Mesothelial cell of epicardium (in vitro differentiated cells): ENCODE measurements at places on chromosomes 16 and 17.

- no peak for DNase-seq
Observed at GRCh38 chr17:7553356-7553755, 4.5 kb downstream of the TNFSF12 start.

DNA sequence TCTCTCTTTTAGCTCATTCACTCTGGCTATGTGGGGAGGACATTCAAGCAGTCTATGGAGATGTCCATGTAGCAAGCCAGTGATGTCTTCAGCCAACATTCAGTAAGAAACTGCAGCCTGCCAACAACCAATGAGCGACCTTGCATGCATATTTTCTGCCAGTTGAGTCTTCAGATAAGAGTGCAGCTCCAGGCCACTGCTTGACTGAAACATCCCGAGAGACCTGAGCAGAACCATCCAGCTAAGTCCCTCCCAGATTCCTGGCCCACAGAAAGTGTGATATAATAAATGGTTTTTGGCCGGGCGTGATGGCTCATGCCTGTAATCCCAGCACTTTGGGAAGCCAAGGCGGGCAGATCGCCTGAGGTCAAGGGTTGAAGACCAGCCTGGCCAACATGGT, 10.5 kb upstream of the C17orf58 start:
- DNase-seq = no peak

DNA sequence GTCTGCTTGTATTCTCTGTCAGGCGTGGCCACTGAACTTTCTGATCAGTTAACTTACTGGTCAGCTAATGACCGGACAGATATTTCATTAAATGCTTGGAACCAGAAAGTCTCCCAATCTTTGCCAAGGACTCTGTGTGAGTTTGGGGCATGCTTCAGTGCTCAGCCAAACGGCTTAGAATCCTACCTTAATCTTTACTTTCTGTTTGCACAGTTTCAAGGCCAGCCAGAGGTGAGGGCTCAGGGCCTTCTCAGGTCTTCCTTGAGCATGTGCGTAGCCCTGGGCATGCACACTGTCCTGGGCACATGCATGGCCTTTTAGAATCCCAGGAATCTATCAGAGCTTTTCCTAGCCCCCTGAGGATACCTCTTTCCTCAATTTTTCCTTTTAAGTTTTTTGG, 230.1 kb downstream of the RAB11FIP4 start:
- no peak for DNase-seq

- no peak for DNase-seq
Observed at GRCh38 chr17:35312790-35313711, 60.4 kb downstream of the SLFN11 start.

- no peak for DNase-seq
Observed at GRCh38 chr16:11253009-11253994, 2.7 kb downstream of the SOCS1 start.

DNA sequence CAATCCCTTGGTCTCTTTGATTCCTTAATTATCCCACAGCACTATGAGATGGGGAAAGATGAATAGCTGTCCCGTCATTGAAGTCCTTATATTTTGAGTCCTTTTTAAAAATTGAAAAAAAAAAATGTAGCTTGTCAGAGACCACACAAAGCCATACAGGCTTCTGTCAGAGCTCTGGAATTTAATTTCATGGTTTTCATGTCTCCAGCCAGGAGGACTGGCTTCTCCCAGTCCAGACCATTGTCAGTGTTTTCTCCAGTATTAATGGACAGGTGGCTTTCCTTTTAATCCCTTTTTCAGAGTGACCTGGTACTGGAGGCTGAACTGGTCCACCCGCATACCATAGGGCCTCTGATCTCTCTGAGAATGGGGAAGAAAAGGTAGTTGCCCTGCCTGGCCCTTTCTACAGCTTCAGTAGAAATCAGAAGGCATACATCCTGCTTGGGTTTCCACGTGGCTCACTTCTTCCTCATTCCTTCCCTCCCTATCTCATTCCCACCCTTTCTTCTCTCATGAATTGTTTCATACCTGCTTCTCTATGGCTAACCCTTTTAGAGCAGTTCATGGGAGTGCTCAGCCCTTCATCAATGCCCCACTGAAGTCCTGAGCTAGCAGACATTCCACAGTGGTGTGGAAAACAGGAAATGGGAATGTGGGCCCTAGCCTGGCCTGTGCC, 29.1 kb downstream of the TRIM16 start:
- DNase-seq = no peak

- DNase-seq = no peak
Observed at GRCh38 chr17:13337864-13338371, 263.8 kb downstream of the HS3ST3A1 start.

DNA sequence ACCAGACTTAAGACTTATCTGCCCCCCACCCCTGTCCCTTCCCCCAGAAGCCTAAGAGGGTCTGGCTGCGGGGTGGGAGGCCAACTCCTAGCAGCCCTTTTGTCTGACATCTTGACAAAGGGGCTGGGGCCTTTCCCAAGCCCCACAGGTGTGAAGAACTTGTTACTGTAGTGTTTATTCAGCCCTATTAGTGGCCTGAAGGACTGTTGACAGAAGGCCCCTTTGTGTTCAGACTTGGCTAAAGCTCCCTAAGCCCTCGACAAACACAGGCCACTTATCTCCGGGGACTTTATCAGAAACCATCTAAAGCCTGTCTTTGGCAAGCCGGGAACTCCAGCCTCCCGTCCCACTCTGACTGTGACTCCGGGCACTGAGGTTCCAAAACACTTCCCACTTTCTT, 129.8 kb downstream of the NTN1 start:
- DNase-seq = no peak

DNA sequence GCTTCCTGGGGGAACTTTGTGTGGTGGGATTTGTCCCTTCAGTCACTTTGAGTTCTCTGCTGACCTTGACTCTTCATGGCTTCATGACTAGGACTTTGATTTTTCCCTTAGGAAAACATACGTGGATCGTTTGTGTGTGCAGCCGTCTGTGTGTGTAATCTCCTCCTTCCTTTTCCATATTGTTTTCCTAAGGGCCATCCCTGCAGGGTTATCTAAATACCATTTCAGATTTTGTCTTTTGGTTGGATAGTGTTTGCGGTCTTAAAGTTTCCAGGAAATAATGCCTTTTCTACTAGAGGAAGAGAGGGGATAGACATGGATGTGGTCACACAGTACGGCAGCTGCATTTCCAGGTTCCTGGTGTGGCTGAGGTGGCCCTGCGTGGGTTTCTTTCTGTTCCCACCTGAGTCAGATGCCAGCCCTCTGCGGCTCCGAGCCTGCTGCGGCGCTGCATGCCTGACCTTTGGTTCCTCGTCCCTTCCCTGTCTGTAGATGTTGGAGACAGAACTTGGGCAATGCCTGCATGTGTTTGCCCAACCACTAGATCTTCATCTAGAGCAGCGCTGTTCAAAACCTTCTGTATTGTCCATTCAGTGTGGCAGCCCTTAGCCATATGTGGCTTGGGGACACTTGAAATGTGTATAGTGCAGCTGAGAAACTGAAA, 72.0 kb upstream of the LGALS9 start:
- DNase-seq = no peak

- DNase-seq = no peak
Observed at GRCh38 chr17:40130352-40131042, 8.7 kb downstream of the MSL1 start.

GRCh38 chr16:53055541-53056391, 975 bp downstream of the CHD9 start:
- no peak for DNase-seq

- DNase-seq = no peak
Observed at GRCh38 chr16:86444261-86444660, 66.1 kb upstream of the FOXF1 start.

GRCh38 chr17:79630821-79631639, 20.2 kb upstream of the RBFOX3 start:
- DNase-seq = peak; percentile 26

DNA sequence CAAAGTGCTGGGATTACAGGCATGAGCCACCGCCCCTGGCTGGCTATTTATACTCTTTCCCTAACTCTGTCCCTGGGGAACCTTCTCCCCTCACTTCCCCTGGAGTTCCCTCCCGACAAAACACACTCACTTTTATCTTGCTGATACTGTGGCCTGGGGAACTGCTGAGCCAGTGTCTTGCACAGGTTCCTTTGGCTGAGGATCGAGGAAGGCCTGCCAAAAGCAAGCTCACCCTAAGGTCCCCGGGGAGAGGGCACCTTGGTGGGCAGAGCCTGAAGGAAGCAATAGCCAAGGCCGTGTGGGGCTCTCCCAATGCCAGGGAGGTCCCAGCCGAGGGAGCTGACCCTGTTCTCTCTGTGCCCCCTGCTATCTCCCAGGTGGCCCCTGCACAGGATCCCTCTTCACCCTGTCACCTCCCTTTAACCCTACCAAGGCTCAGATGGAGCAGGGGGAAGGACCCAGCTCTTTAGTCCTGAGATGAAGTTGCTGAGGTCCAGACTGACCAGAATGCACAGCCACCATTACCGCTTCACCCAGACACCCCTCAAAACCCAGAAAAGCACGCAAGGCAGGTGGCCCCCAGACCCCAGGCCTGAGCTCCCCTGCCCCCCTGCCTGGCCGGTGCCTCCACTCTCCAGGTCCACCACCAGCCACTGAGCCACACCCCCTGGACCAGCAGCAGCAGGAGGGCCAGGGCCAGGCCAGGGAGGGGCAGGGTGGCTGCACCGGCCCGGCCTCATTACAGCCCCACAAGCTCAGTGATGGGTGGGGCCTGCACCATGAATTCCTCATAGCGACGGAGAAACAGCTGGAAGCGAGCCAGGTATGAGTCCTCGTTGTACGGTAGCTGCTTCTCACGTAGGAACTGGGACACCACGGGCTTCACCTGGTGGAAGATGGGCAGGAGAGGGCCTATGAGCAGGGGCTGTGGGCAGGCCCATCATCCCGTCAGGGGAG, 5.1 kb upstream of the FDXR start:
- no peak for DNase-seq

GRCh38 chr17:37220607-37220953, 155.2 kb upstream of the C17orf78 start:
- DNase-seq = no peak

DNA sequence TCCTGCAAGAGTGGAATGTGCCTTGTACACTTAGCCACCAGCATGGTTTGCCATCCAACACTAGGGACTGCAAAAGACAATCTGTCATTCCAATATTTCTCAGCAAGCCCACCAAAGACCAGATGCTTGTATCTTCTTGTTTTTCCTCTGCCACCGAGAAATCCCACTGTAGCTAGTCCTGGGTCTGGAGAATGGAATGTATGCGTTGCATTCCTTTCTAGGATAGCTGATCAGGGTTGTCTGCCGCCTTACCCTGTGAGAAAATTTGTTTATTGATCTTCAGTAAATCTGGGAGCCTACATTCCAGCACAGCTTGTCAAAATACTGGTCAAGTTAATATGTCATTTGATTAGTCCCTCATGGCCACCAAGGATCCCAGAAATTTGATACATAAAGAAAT, 28.1 kb upstream of the ADAMTS18 start:
- DNase-seq = no peak

- DNase-seq = no peak
Observed at GRCh38 chr16:80663078-80663477, 122.3 kb downstream of the DYNLRB2 start.

DNA sequence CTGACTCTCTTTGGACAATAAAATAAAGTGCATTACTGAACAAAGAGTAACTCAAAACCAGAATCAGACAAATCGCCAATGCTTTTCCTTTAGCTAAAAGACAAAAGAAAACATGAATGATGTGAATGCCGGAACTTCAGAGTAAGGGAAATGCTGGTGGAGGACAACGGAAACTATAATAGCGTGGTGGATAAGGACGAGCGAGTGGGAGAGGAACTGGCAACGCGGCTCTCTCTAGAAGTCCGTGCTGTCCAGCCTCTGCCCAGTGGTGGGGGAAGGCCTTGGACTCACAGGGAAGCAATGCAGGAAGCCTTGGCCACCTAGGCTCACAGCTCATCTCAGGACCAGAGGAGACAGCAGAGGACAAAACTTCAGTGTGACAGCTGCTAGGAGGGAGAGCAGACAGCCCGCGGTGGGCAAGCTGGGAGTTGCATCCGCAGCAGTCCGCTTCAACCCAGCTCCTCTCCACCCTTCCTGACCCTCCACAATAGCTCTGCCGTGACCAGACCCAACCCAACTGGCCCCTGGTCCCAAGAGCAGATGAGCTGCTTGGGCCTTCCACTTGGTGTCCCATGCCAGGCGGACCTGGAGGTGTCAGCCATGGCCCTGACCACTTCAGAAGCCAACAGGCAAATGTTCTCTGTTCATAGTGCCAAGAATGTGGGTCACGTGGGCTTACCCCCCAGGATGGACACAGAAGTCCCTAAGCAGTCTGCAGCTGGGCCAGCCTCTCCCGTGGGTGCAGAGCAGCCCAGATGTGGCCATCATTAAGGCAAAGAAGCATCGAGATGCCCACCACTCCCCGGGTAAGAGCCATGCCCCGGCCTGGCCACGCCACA, 5.3 kb upstream of the FAAP100 start:
- no peak for DNase-seq

DNA sequence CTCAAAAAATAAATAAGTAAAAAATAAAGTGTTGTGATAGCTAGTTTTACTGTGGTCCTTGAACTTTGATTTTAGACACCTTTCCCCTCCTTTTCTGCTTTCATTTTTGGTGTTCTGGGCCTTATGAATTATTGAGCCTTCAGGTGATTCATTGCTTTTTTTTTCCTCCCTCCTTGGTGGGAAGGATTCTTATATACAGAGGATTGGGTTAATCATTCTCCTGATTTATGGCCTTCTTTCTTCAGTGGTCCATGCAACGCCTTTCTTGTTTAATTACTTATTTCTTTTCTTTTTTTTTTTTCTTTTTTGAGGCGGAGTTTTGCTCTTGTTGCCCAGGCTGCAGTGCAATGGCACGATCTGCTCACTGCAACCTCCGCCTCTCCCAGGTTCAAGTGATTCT, 8.0 kb upstream of the MYL4 start:
- no peak for DNase-seq

DNA sequence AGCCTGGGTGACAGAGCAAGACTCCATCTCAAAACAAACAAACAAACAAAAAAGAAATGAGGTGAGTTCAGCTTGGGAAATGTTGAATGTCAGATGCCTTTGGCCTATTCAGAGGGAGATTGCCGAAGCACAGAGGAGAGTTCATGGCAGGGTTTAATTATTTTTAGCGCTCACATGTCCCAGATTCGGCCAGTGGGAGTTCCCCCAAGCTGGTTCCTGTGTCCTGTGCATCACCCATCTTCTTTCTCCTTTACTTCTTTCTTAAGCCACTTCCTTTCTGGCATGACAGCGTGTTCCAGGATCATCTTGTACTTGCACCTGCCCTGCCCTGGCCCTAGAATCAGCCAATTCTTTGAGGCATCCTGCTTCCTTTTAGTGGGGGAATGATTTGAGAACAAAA, 9.2 kb downstream of the MPV17L start:
- no peak for DNase-seq

- no peak for DNase-seq
Observed at GRCh38 chr17:70107441-70107840, 32.4 kb downstream of the KCNJ16 start.
